Cerebellum (tissue), 4 donors: ENCODE measurements at places on chromosomes 3 and 15. TPM values are rescaled to one million over a fixed set of nuclear protein-coding genes. Genes with fewer than 3 reads are reported as not detected.

DNA sequence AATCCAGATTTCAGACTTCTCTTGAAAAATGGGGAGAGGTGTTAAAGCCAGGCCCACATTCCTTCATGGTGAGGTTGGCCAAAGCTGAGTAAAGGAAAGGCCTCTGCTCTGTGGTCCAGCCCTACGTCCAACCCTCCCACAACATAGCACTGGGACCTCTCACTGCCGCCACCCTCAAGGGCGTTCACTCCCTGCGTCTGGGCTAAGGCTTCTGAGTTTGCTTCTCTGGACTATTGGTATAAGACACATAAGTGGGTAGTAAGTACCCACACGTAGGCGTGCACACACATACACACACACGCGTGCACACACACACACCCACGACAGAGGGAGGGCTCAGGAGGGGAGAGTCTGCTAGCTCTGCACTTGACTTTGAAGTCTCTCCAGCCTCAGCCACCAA lies 80.2 kb upstream of the PXYLP1 start:
- DNase-seq: no peak

GRCh38 chr15:35019404-35020327 lies 31.6 kb upstream of the ZNF770 start:
- no peak for DNase-seq

DNA sequence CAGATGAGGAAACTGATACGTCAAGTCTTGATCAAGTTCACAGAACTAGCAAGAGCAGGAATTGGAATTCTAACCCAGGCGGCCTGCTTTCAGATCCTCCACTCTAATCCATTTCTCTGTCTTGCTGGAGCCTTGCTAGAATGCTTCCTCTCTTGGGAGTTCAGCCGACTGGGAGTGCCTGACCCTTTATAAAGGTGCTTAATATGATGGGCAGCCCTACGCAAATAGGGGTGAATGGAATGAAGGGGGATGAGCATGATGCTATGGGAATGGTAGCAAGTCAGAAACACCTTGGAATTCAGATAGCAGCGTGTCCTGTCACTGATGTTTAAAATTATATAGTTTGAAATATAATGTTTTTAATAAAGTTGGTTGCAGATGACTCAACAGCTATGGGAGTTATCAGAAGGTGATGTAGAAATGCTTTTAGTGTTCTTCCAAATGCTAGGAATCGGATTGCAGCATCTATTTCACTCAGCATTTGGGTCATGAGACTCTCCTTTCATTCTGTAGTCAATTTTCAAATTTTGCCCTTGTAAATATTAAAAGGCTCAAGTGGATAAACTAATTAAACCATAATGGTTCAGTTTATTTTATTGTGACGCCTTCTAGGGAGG lies 150.7 kb downstream of the FNDC3B start:
- DNase-seq: no peak

Gene CCR2
- total RNA-seq: 0.45 TPM

Gene SCN11A
- 0.64 TPM for total RNA-seq

- DNase-seq: no peak
Measured at GRCh38 chr3:66561367-66561766, 60.5 kb upstream of the LRIG1 start.
